ENCODE measurements at places on chromosomes 6 and 20.

DNA sequence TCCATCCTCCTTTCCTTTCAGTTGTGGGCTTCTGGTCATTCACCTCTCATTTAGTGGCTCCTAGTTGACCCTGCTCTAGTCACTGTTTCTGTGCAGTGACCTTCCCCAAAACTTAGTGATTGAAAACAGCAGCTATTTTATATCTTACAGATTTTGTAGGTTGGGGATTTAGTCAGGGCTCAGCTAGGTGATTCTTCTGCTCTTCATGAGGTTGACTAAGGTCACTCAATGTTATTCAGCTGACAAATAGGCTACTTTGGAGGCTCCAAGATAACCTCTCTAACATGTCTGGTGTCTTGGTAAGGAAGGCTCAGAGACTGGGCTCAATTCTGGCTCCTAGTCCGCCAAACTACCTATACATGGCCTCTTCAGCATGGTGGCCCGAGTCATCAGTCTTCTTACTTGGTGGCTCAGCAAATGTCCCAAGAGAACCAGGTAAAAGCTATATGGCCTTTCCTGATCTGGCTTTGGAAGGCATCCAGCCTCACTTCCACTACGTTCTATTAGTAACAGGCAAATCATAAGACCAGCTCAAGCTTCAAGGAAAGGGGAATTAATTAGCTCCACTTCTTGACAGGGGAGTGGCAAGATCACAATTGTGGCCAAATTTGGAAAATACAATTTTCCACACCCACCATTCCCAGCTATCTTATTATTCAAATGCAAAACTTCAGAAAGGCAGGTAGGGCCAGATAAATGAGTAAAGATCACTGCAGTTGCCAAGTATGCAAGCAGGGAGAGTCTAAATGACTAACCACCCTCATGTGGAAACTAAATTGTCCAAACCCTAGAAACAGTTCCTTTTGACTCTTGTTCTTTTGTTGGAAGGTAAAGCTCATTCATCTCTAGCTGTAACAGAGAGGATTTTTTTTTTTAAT, 50.5 kb upstream of the LTV1 start:
- DNase-seq = no peak

DNA sequence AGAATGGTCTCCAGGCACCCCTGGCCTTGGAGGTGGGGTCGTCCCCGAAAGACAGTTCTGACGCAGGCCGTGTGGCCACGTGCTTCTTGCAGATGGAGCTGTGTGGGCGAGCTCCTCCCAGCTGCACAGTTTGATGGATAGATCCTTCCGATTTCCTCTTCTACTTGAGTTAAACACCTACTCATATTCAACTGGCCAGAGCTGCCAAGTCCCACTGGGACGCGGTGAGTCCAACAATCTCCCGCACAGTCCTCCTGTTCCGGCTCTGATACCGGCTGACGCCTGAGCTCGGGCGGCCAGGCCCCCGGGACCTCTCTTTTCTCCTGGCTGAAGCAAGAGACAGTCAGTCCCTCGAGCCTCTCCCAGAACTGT, 57.9 kb upstream of the DACT2 start:
- no peak for DNase-seq

DNA sequence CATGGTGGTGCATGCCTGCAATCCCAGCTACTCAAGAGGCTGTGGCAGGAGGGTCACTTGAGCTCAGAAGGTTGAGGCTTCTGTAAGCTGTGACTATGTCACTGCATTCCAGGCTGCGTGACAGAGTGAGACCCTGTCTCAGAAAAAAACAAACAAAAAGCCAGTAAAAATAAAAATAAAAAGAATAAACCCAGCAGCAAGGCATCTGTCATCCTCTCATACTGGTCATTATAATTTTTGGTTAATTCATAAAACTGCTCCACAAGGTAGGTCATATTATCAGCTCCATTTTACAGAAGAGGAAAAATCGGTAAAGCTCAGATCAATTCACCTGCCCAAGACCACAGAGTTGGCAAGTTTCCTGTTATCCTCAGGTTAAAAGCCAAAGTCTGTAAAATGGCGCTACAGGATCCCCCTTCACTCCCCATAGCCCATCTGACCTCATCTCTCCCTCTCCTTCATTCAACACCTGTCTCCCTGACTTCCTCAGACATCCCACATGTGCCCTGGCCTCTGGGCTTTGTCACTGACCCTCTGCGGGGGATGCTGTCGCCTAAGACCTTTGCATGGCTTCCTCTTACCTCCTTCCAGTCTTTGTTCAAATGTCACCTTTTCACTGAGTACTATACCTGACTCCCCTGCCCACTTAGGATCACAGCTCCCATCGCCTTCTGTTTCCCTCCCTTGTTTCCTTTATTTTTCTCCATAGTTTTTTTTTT, 213.2 kb upstream of the ZNF217 start:
- no peak for DNase-seq

DNA sequence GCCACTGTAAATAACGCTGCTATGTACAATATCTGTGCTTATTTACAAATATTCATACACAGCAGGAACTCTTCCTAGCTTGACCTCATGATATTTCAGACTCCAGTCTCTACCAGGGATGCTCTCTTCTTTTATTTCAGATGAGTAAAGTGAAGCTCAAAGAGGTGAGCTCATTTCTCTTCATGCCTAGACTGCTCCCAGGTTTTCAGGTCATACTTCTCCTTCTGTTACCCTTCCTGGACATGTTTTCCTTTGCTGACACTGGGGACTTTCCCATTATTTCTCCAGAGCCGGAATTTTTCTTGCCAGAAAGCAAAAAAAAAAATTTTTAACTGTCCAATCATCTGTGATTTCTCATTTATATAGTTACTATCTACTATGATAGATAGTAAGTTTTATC, 147.2 kb upstream of the DST start:
- DNase-seq = no peak

- no peak for DNase-seq
Observed at GRCh38 chr20:46945465-46945864, 50.8 kb downstream of the EYA2 start.

DNA sequence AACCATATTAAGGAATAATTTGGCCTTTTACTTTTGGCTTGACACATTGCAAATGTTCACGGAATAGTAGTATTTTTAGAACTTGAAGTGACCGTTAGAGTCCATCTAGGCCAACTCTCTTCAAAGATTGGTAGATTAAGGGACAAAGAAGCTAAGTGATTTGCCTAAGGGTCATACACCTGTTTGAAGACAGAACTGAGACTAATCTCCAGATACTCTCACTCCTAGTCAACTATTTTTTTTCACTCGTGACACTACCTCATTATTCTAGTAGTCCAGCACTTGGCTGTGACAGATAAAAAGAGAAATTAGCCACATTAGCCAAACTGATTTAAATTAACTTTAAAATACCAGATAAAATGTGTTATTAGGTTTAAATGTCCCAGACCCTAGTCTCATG, 10.6 kb downstream of the ACSS2 start:
- no peak for DNase-seq

DNA sequence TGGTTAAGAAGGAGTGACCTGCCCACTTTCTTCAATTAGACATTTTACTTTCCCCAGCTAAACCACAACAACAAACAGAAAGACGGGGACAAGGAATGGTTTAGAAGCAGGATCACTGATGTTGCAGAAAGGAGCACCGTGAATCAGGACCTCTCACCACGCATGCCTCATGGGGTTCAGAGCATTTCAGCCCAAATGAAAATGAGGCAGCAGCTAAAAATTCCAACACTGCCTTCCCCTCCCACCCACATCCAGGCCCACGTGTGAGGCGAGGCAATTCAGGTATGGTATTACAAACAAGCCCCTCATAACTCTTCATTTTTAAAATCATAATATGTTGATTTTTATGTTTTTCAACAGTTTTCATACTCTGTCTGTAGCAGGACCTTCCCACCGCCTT, 194.1 kb upstream of the ARID1B start:
- no peak for DNase-seq

GRCh38 chr20:942611-943010, 26.5 kb upstream of the ANGPT4 start:
- DNase-seq = no peak
